Stimulated activated CD8-positive, alpha-beta memory T cell treated with anti-CD3 and anti-CD28 coated beads, Interleukin-12 subunit alpha, Interleukin-12 subunit beta, amount 100 ng/mL, for 1 hour (primary cell): ENCODE measurements at places on chromosomes 5 and 9.
A peak's percentile ranks its signal among the peaks of the same experiment; 100 is the strongest.

- DNase-seq, result no peak
Observed at GRCh38 chr5:18397891-18398290, 763.6 kb downstream of the TAF11L14 start.

DNA sequence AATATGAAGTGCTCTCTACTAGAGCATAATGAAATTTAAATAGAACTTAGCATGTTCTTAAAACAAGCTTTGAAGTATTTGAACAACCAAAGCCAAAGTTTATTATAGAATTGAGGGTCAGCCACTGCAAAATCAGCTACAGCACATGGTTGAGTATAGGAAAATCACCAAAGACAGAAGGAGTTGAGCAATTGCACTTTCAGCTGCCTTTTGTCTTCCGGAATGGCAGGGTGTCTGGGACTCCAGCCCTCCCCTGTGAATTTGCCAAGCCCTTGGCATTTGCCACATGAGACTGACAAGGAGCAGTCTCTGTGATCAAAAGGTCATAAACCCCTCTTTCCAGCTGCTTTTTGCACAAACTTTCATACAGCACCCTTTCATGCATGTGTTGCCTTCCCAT is 8.5 kb upstream of the LURAP1L start:
- DNase-seq, result no peak

DNA sequence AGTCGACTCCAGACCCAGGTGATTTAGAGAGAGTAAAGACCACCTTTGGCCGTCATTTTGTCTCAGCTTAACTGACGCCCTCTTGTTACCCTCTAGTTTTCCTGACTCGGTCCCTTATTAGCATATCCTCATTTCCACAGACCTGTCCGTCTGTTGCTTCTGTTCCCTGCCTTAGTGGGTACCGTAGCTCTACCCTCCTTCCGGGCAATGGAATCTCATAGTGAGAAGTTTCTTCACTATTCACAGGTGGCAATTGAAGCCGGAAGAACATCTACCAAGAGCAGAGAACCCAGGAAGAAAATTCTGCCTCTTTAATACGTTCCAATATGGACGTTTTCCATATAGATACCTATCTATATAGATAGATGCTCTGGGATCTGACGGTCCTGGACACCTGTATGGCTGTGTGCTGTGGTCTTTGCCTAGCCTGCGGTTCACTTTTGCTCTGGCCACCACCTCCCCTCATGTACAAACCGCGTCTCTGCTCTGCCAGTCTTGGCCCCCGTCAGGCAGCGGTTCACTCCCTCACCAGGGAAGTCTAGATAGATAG is 652 bp upstream of the TMEM161B start:
- DNase-seq, result peak; percentile 4

DNA sequence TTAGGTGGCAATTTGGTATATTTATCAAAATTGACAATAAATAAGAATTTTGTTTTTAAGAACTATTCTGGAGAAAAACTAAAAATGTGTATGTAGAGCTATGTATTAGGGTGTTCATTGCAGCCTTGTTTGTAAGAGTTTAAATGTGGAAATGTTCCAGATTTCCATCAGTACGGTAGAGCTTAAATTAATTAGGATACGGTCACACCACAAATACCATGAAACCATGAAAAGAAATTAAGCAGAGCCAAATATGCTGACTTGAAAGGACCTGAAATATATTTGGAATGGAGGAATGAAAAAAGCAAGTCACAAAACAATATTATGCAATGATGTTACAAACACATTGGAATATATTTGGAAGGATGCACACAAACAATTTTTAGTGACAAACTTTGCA is 64.6 kb downstream of the ACTBL2 start:
- DNase-seq, result no peak

DNA sequence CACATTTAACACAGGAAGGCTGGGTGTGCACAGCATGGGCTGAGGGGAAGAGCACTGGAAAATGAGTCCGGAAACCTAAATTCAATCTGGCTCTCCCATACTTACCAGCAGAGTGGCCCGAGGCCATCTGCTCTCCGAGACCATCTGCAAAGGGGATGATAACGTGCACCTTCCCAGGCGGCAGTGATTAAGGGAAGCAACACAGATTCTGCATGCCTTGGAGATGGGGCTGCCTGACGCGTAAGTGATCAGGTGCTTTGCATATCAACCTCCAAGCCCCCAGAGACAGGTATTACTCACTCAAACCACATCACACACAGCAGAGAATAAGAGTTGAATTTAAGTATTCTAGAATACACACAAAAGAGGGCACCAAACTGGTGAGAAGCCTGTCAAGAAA is 9.1 kb downstream of the EPB41L4B start:
- DNase-seq, result no peak

DNA sequence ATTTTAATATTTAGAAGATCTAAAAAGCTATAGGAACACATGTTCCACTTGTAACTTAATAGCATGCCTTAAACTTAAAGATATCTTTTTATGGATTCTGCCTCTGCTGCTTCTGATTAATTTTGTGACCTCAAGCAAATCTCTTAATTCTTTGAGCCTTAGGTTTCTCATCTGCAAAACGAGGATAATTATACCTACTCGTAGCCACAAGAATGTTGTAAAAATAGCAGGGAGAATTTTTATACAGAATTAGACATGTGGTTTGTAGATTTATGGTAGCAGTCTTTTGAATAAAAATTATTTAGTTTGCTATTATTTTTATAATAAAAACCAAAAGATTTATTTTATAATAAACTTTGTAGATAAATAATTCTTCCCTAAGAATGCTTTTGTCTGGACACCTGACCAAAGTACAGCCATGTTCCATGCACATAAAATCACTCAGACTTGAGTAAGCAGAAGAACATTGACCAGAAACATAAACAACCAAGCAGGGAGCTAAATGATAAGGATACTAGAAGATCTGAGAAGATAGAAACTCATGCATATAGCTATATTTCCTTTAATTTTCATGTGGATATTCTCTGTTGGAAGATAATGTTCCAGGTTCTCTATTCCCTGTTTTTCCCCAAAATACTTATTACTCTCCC is 18.5 kb downstream of the C9orf85 start:
- no peak for DNase-seq

GRCh38 chr9:13588151-13589033 is 308.9 kb upstream of the MPDZ start:
- no peak for DNase-seq

GRCh38 chr9:119500072-119500771 is 131.0 kb upstream of the BRINP1 start:
- DNase-seq, result no peak

GRCh38 chr9:98790842-98791607 is 5.3 kb downstream of the ANKS6 start:
- DNase-seq, result peak; percentile 26

- DNase-seq, result peak; percentile 4
Observed at GRCh38 chr5:145834917-145835847, at the start of gene PRELID2. Gene PRELID2, minus strand, starts transcription at chr5:145835342. Its CDS starts 91 bp downstream, at chr5:145835251.

- DNase-seq, result no peak
Observed at GRCh38 chr5:44345871-44346270, 43.3 kb downstream of the FGF10 start.

- DNase-seq, result no peak
Observed at GRCh38 chr5:171318026-171318425, 9.0 kb downstream of the TLX3 start.

DNA sequence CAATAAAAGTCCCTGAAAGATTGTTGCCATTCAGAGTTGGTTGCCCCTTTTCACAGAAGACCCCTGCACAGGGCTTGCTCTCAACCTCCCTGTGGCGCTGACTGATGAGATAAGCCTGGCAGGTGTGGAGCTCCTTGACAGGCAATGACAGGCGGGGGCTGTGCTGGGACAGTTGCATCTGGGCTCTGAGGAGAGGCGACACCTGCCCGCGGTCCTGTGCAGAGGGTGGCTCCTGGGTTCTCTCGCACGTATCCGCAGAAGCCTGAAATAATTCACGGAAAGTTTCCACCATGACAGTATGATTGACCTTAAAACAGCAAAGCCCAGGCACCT is 19.8 kb upstream of the EXOC3 start:
- no peak for DNase-seq

- DNase-seq, result no peak
Observed at GRCh38 chr9:124805186-124805585, 28.3 kb downstream of the OLFML2A start.

DNA sequence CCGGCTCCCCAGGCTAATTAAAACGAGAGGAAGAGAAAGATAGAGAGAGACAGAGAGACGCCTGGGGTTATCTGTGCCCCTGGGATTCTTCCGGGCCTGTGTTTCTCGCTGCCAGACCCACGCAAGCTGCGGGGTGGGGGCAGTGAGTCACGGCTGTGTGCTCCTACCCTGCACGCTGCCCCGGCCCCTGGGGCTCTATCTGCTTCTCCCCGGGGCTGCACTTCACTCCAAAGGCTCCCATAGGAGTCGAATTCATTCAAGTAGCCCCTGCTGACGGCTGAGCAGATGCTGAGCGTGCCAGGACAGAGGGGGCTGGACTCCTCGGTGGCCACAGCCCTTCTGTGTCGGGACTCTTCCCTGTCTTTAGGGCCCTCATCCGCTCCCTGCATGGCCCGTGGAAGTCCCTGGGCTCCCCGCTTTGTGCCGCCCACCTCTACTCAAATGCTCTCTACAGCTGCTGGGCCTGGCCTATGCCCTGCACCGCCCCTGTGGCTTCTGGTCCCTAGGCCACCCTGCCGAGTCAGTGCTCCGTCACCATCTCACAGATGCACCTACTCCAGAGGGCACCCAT is 22.8 kb downstream of the SARDH start:
- no peak for DNase-seq

- DNase-seq, result no peak
Observed at GRCh38 chr5:32964261-32964660, 253.1 kb downstream of the NPR3 start.

DNA sequence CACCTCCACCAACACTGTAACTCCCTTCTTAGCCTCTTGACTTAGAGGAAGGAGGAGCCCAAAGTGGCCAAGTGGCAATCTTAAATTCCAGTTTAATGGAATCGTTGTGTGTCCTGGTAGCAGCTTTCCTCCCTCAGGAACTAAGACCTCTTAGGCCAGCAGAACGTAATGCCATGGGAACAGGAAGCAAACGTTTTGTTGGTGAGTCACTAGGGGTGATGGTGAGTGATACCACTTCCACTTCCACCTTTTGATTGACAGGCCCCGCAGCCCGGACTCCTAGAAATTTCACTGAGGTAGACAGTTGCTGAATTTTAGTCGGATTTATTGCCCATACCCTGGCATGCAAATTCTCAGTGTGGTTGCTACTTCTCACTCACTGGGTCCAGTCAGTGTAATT is 94.2 kb upstream of the FBN2 start:
- no peak for DNase-seq

DNA sequence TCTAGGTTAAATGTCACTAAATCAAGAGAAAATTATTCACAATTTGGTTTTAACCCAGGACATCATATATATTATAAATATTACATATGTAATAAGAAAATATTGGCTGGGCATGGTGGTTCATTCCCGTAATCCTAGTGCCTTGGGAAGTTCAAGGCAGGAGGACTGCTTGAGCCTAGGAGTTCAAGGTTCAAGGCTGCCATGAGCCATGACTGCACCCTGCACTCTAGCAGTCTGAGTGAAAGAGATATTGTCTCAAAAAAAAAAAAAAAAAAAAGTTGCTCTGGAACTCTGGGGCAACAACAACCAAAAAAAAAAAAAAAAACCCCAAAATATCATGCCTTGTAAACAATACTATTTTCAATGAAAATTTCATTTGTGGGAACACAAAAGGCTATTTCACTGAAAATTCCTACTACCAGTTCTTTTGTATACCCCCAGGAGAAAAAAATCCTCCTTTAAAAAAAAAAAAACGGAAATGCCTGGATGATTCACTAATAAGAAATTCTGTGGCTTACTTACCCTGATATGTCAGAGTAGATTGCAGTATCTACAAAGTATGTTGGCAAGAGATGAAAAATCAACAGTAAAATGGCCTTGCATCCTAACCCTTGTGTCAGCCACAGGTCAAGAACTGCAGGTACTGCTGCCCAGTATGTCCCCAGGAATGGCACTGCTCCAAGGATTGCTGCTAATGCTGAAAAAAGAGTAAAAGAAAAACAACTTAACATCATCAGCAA is 22.6 kb upstream of the CTNNAL1 start:
- DNase-seq, result no peak

- no peak for DNase-seq
Observed at GRCh38 chr5:169385636-169386035, 84.7 kb upstream of the SLIT3 start.

DNA sequence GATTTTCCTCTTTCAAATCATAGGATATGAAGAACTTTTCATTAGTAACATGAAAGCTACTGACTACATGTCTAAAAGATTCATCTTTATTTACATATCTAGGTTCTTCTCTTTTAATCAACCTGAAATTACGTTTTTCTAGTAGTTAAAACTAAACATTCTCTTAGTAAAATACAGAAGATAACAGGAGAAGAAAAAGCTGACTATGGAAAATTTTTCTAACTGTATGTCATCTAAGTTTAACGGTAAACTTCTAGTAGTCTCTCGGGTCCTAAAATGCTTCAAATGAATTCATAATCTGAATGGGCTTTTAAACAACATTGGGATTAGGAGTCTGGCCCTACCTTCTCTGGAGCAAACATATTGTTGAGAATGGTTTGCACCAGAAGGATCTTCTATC is 151.9 kb downstream of the PDE4D start:
- no peak for DNase-seq

DNA sequence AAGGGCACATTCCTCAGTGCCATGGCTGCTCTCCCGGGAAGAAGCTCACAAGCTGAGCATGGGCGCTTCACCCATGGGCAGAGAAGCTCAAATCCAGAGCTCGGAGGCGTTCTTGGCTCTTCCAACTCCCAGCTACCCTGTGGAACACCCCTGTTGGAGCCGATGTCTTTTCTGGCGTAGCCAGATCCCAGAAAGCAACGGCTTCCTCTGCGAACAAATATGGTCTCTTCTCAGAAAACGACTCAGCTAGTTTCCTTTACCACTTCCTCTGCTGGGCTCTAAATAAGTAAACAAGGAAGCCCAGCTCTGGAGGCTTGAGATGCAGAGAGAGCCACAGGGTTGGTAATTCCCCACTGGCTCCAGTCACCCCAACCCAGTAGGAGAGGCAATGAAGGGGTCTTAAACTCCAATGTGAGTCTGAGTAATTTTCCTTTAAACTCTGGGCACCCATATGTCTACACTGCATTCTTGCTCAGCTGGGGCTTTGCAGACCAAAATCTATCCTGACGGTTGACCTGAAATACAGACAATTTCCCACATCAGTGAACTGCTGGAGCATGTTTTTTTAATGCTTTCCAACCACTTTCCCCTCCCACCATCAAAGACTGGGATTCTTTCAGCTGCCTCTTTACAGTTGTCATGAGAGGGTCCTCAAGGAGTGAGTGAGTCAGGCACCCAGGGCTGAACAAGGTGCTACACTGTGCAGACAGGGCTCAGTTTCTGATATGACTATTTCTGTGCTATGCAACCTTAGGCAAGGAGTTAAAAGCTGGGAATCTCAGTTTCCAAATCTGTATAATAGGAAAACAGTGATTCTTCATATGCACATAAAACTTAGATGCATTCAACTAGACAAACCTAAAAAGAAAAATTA is at the start of gene LCP2:
Gene LCP2 (minus strand): TSS at position 189 of the 874 bp plus-strand sequence. CDS start 166 bp downstream, at position 23.
- no peak for DNase-seq

GRCh38 chr5:556909-557441 is 32.7 kb upstream of the SLC9A3 start:
- DNase-seq, result no peak

- DNase-seq, result no peak
Observed at GRCh38 chr5:127942246-127943060, 141.1 kb upstream of the SLC12A2 start.

GRCh38 chr9:7892975-7893374 is 93.4 kb upstream of the DMAC1 start:
- no peak for DNase-seq
